ENCODE measurements at places on chromosomes 3 and 15.

DNA sequence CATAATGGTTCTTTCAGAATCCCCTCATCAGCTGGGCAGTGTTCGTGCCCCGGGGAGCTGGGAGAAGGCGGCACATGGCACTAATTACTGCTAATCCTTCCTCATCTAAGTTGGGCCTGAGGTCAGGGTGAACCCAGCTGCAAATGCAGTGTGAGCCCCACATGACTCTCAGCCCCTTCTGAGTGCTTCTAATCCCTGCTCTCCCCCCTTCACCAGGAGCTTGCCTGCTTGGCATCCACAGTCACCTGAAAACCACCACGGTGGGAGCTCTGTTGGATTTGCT lies 455 bp upstream of the TRPM1 start:
- no peak for DNase-seq

GRCh38 chr3:185290266-185290665 lies 36.4 kb upstream of the EHHADH start:
- no peak for DNase-seq

- no peak for DNase-seq
These were observed 4.2 kb upstream of the TLR9 start for GRCh38 chr3:52229656-52230055.

GRCh38 chr3:188631291-188632010 lies 477.5 kb downstream of the LPP start:
- no peak for DNase-seq

DNA sequence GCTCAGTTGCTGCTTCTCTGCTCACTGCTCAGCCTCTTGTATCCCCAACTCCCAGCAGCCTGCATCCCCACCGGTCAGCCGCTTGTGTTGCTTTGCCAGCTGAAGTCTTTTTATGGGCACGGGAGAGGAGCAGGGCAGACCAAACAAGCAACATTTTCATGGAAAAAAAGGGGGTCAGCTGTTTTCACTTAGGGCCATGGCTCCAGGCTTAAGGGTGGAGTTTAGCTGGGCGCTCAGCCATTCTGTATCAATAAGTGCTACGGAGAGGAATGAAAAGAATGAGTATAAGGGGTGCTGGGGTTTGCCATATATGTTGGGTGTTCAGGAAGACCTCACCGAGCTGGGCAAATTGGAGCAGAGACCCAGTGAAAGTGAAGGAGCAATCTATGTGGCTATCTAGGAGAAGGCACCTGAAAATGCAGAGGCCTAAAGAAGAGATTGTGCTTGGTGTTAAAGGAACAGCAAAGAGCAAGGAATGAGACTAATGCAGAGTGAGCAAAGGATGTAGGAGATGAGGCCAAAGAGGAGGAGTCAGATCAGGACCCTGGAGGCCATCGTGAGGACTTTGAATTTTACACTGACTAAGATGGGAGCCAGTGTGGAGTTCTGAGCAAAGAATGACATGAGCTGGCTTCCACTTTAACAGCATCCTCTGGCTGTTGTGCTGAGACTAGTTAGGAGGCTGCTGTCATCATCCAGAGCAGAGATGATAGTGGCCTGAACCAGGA lies 16.6 kb upstream of the IREB2 start:
- no peak for DNase-seq

DNA sequence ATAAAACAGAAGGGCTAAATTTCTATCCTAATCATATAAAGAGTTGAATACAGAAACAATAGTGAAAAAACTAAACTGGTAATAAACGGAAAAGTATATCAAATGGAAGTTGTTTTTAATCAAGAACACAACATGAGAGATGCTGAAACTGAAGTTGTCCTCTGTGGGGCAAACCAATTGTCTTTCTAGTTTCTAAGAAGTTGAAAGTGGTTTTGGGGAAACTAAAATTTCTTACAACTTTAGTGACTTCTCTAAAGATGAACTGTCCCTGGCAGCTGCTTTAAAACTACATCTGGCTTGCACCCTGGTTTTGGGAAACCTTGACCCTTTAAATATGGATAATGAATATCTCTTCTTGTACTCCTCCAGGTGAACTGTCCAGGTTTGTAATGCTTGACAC lies 155.6 kb downstream of the ADAM10 start:
- no peak for DNase-seq

DNA sequence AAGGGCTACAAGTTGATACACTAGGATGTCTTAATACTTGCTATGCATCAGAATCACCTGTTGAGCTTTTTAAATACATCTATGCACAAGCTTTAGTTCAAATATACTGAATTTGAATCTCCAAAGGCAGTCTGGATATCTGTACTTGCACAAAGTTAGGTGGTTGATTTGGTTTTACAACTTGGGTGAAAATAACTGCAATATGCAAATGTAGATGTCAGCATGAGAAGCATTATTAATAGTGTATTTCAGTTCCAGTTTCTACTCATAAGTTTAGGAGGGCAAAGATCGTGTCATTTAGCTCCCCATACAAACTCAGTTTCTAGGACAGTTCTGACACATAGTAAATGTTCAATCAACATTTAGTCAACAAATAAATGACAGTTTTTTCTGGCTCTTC lies 25.6 kb downstream of the IQCB1 start:
- DNase-seq, result no peak

- no peak for DNase-seq
These were observed 102.0 kb downstream of the STAC start for GRCh38 chr3:36482256-36482655.

DNA sequence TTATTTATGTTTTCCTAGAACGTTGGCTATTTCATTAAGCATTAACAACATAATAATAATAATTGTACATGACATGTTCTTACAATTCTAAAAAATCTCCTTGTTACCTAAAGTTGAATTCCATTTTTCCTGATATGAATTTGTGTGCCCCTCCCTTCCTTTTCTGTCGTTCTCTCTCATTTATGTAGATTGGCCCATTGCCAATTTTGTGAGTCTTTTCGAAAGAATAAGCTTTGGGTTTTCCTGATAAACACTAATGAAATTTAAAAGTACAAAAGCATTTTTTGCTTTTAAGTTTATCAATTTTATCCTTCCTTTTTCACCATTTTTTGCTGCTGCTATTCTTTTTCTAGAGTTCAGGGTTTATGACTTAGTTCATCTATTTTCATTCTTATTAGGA lies 44.9 kb downstream of the PRR23E start:
- no peak for DNase-seq

- DNase-seq, result no peak
These were observed 355.2 kb downstream of the FOXP1 start for GRCh38 chr3:71228156-71228866.

DNA sequence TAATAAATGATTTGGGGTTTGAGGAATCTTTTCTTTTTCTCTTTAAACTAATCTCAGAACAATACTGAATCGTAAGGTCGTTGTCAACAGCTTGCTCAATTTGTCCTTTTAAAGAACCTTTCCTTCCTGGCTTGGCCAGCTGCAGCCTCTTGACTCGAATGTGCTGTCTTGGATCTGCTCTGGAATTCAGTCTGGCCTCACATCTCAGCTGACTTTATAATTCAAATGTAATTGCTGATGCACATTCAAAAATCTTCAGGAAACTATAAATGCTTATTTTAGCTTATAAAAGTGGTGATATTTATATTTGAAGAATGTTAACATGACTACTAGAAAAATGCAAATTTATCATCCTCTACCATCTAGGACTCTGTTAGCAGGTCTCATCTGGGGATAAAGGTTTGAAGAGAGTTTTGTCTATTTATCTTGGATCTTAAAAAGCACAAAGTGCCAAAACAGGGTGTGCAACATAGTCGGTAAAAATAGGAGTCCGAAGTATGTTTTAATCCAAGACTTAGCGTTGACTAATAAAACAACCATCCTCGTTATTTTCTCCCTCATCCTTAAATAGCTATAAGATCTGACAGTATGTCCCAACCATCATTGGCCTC lies 1035.2 kb downstream of the MCTP2 start:
- DNase-seq, result no peak

DNA sequence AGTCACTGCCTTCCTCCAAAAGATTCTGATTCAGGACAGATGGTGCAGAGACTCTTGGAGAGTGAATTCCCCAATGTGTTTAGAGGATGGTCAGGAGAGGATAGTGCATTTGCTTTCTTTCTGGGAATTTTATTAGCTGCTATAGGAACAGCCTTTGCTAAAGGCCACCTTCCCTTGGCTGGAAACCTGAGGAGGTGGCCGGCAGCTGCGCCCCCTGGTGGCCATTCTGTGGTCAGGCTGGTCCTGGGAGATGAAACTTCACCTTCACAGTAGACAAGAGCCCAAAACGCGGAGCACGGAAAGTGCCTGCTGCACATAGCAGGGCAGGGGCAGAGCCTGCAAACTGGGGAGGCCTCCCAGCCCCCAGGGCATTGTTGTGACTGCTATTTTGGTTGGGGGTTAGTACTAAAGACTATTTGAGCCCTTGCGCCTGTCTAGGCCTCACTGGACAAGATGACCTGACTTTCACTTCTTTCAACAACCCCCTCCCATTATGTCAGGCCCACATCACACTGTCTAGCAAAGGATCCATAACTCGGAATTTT lies 34.3 kb downstream of the SEC22C start:
- peak; percentile 49 for DNase-seq

DNA sequence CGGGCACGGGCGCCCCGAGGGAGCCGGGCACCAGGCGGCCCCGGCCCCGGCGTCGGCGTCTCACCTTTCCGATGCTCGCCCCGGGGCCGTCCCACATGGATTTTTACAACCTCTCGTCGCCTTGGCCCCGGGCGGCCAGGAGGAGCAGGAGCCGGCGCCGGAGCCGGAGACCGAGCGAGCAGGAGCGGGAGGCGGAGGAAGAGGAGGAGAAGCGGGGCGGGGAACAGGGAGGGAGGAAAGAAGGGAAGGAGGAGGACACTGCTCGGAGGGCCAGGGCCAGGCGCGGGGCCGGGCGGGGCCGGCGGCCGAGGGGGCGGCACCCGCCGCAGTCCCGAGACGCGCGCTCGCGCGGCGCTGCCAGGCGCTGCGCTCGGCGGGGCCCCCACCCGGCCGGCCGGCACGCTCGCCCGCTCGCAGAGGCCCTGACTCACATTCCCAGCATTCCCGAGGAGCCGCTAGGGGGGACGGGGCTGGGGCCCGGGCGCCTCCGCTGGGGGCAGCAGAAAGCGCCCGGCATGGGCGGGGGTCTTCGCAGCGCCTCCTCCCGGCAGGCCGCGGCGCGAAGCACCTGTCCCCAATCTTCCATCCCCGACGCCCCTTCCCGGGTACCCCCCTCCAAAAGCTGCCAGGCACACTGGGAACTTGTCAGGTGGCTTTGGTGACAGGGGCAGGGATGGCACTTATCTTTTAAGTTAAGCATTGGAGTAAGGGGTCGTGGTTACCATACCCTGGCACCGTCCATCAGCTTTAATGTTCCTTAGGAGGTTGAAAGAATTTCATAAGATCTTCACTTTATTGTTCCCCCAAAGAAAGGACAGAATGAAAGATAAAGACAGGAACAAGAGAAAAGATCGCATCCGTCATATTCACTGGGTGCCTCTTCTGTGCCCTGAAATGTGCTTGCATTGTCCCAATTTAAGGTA lies at the start of gene ERC2:
Gene ERC2, minus strand, starts transcription at position 284 of the 923 bp plus-strand sequence.
- DNase-seq, result no peak

GRCh38 chr15:84035399-84035766 lies 200.2 kb upstream of the GOLGA6L4 start:
- DNase-seq, result no peak

GRCh38 chr3:160373655-160374054 lies 25.4 kb downstream of the IFT80 start:
- no peak for DNase-seq

GRCh38 chr15:25695875-25696760 lies 167.0 kb downstream of the ATP10A start:
- DNase-seq, result no peak

GRCh38 chr3:63429905-63430304 lies 151.8 kb downstream of the SYNPR start:
- no peak for DNase-seq

GRCh38 chr3:146747928-146748327 lies 142.8 kb upstream of the PLSCR5 start:
- DNase-seq, result no peak

DNA sequence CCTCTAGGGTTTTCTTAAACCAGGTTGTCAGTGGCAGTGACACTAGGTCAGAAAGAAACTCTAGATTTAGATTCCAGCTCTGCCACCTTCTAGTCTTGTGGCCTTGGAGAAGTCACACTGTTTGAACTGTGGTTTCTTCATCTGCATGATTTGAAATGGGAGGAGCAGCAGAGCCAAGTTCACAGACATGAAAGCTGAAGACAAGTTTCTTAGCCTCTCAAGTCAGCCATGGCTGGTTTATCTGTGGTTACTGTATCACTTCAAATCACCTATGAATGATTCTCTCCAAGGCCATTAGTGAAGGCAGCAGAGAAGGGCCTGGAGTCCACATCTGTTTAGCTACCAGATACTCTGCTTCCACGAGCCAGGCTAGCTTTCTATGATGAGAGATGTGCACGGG lies 15.6 kb downstream of the CLEC3B start:
- DNase-seq, result no peak

DNA sequence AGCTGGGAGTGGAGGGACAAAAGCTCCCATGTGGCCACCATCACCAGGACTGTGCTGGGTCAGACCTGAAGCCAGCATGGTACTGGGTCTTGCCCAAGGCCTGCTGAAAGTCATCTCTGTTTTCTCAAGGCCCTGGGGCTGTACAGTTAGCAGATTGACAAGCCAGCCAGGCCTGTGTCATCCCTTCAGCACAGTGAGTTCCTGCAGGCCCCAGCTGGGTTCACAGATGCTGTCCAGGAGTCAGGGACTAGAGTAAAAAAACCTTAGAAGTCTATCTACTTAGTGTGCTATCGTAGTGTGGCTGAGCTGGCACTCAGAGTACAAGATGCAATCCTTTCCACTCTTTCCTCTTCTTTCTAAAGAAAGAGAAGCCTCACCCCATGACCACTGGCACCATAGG lies 246.0 kb upstream of the NAALADL2 start:
- no peak for DNase-seq

DNA sequence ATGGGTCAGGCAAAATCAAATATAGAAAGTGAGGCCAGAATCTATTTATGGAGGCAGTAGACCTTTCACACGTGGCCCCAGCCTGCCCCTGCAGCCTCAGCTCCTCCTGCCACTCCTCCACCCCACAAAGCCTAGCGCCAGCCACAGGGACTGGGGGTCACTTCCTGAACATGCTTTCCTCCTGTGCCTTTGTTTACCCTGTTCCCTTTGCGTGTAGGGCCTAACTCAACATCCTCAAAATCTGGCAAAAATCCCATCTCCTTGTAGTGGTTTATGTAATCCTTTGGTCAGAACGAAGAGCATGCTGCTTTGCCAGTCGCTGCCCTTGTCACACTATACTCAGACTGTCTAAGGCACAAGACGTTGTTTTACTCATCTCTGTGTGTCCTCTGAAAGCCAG lies 39.6 kb downstream of the KBTBD12 start:
- no peak for DNase-seq
